ENCODE measurements at places on chromosomes 12 and 14. TPM values are rescaled to one million over a fixed set of nuclear protein-coding genes. Genes with fewer than 3 reads are reported as not detected.

The ETFBKMT gene
- polyA plus RNA-seq, result 1.1 TPM

- no peak for DNase-seq
These were observed 360.0 kb upstream of the SFSWAP start for GRCh38 chr12:131350943-131351318.

The KCNA5 gene
- polyA plus RNA-seq, result not detected

The LTB4R2 gene
- polyA plus RNA-seq, result 8.4 TPM

DNA sequence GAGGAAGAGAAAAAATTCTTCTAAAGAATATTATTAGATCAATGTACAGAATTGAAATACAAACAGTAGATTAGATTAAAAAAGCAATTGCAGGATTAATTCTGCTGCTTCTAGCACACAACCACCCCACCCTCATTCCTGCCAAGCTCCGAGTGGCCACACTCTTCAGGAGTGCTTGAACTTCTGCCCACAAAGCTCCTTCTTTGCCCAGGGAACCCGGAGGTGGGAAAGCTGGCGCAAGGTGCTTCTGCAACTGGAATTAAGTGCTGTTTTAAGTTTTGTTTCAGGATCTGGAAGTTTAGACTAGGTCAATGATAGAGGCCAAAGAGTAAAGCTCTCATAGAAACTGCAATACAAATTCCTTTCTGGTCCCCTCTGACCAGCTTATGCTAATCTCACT lies 94.1 kb upstream of the BMP4 start:
- DNase-seq, result no peak

- DNase-seq, result no peak
These were observed 34.4 kb downstream of the CDK17 start for GRCh38 chr12:96365604-96366380.

Data from A549 (cell line).